Lower lobe of right lung (tissue), 2 donors: ENCODE measurements at places on chromosomes 5 and 9. TPM values are rescaled to one million over a fixed set of nuclear protein-coding genes. Genes with fewer than 3 reads are reported as not detected.

The NR4A3 gene
- 1.7 TPM for total RNA-seq

The TMEM38B gene
- 10.9 TPM for total RNA-seq

The OCLN gene
- 121 TPM for total RNA-seq

The CREB3 gene
- 28.1 TPM for total RNA-seq

The NUTM2G gene
- not detected for total RNA-seq

The FAXDC2 gene
- total RNA-seq: 72.7 TPM

The MARCOL gene
- total RNA-seq: not detected

The AUH gene
- total RNA-seq: 17.3 TPM

The APBA1 gene
- total RNA-seq: 4.3 TPM

The TGFBR1 gene
- 78.8 TPM for total RNA-seq

The OR1J2 gene
- total RNA-seq: not detected

DNA sequence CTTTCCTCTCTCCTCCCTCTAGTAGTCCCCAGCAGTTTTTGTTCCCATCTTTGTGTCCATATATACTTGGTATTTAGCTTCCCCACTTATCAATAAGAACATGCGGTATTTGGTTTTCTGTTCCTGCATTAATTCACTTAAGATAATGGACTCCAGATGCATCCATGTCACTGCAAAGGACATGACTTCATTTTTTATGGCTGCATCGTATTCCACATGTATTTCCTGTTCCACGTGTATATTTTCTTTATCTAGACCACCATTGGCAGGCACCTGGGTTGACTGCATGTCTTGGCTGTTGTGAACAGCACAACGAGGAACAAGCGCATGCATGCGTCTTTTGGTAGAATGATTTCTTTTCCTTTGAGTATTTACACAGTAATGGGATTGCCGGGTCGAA lies 6.2 kb downstream of the ZNF79 start:
- no peak overlapping the region for H3K27ac ChIP-seq
- no peaks in the 10 kb centered on the region for H3K27me3 ChIP-seq
- no peak for DNase-seq
- peaks cover 19% of the 10 kb centered on the region for H3K4me1 ChIP-seq
- peaks cover 55% of the 10 kb centered on the region for H3K36me3 ChIP-seq
- H3K4me3 ChIP-seq: no peak overlapping the region

- H3K4me3 ChIP-seq: no peak overlapping the region
- no peak for DNase-seq
- no peaks in the 10 kb centered on the region for H3K36me3 ChIP-seq
- H3K27ac ChIP-seq: no peak overlapping the region
- H3K27me3 ChIP-seq: no peaks in the 10 kb centered on the region
These were observed 205.4 kb downstream of the SNX18 start for GRCh38 chr5:54722846-54723433.

DNA sequence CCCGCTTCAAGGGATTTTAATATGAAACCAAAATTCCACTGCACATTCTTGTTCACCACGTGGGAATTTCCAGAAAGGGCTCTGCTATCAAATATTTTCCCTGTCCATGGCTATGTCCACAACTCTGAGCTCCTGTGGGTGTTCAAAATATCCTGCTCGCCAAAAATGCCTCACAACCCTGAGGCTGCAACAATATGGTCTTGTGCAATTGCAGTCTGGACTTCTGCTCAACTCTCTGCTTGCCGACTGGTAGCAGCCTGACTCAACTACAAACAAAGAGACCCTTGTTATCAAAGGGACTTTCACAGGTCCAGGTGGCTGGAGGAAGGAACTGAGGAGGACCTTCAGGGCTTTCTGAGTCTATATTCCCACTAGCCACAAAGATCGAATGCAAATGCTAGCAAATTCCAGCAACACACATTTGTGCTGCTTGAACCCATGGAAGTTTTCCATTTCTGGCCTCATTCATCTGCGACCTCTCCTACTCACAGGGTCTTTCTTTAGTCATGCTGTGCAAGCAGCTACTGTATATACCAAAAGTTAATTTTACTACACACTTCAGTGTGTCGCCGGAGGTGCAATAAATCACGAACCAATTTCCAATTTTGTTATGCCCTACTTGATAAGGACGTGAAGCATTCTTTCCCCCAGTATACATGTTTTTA lies 169.2 kb upstream of the SLC30A5 start:
- H3K27me3 ChIP-seq: no peaks in the 10 kb centered on the region
- no peak overlapping the region for H3K27ac ChIP-seq
- no peaks in the 10 kb centered on the region for H3K36me3 ChIP-seq
- no peak for DNase-seq
- H3K4me1 ChIP-seq: no peaks in the 10 kb centered on the region
- no peak overlapping the region for H3K4me3 ChIP-seq

DNA sequence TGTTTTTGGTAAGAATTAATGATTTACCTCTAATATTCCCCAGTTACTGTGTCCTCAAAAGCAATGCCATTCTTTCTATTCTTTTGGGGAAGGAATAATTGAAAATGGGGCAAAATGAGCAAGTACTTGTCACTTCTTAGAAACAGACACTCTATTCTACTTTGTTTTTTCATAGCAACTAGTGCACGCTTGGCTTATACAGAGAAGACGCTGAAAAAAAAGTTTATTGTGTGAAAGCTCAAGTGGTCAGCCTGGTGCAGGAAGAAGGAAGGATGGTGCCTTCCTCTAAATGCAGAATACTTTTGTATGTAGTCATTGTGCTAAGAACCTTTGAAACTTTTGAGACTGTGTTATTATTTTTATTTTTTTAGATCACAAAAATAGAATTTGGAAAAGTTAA lies 29.6 kb downstream of the ANKDD1B start:
- H3K4me3 ChIP-seq: no peak overlapping the region
- no peaks in the 10 kb centered on the region for H3K36me3 ChIP-seq
- H3K4me1 ChIP-seq: no peaks in the 10 kb centered on the region
- DNase-seq: no peak

DNA sequence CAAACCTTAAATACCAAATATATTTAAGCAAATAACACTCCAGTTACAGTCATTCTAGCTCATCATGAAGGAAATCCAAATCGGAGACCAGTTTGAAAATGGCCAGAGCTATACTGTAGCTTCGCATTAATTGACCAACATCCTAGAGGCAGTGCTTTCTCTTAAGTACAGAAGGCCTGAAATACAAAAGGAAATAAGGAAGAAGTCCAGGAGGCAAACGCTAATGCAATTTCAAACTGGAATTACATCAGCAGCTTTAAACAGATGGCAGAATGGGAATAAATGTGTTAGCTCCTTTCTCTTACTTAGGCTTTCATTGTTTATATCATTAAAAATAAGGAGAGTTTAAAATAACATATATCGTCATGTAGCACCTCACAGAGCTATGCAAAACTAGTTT lies 197.0 kb downstream of the SEC61B start:
- H3K36me3 ChIP-seq: no peaks in the 10 kb centered on the region
- no peak overlapping the region for H3K27ac ChIP-seq

DNA sequence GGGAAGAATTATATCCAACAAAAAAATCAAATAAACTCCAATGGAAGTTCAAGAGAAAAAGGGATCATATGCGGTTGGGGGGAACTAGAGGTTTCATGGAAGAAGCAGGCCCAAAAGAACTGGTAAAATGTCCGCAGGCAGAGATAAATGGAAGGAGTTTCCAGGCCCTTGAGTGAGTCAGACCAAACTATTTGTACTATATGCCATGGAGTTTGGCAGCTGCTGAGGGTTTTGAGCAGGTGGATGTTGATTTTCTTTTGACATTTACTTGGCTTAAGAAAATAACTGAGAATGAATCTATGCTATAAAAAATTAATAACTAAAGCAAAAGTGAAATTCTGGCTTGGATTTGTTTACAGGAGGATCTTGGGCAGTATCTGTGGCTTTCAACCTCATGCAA lies 33.7 kb downstream of the MINAR2 start:
- H3K4me3 ChIP-seq: no peak overlapping the region
- H3K36me3 ChIP-seq: no peaks in the 10 kb centered on the region
- H3K27me3 ChIP-seq: no peaks in the 10 kb centered on the region
- DNase-seq: no peak

- no peaks in the 10 kb centered on the region for H3K27me3 ChIP-seq
- no peak overlapping the region for H3K4me3 ChIP-seq
- no peaks in the 10 kb centered on the region for H3K36me3 ChIP-seq
- no peak for DNase-seq
- no peak overlapping the region for H3K27ac ChIP-seq
- H3K4me1 ChIP-seq: no peaks in the 10 kb centered on the region
These were observed 184.2 kb downstream of the EFNA5 start for GRCh38 chr5:107486489-107486888.

DNA sequence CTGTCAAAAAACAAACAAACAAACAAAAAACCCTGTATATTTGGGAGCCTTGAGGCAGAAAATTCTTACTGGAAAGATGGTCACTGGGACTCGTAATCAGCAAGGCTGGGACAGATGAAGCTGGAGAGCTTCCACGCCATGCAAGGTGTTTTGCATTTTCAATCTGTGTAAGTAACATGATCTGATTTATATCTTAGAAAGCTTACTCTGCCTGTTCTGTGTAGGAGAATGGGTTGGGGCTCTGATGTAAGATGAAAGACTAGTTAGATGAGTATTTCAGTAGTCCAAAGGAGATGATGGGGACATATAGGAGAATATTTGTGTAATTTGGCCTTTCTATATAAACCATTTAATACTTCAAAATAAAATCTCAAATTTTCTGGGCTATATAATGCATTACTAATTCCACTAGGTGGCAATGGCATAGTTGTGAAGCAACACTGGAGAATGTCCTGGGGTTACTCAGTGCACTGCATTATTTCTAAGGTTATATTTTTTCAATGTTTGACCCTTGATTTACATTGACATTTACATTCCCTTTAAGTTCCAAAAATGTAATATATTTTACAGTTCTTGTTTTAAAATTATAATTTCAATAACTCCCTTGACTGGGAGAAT lies 21.9 kb upstream of the FSD1L start:
- H3K4me3 ChIP-seq: no peak overlapping the region
- H3K4me1 ChIP-seq: no peaks in the 10 kb centered on the region
- H3K27me3 ChIP-seq: no peaks in the 10 kb centered on the region
- no peak overlapping the region for H3K27ac ChIP-seq
- no peak for DNase-seq

GRCh38 chr9:130010151-130010988 lies 32.6 kb downstream of the FNBP1 start:
- no peak overlapping the region for H3K4me3 ChIP-seq
- no peak for DNase-seq
- no peak overlapping the region for H3K27ac ChIP-seq
- no peaks in the 10 kb centered on the region for H3K27me3 ChIP-seq
- no peaks in the 10 kb centered on the region for H3K36me3 ChIP-seq

GRCh38 chr5:6752236-6752635 lies 39.0 kb downstream of the TENT4A start:
- DNase-seq: no peak
- H3K4me1 ChIP-seq: no peaks in the 10 kb centered on the region
- no peak overlapping the region for H3K4me3 ChIP-seq
- H3K27ac ChIP-seq: no peak overlapping the region

GRCh38 chr5:76576450-76576849 lies 46.8 kb downstream of the F2RL2 start:
- H3K4me3 ChIP-seq: no peak overlapping the region
- DNase-seq: no peak
- H3K27me3 ChIP-seq: no peaks in the 10 kb centered on the region

DNA sequence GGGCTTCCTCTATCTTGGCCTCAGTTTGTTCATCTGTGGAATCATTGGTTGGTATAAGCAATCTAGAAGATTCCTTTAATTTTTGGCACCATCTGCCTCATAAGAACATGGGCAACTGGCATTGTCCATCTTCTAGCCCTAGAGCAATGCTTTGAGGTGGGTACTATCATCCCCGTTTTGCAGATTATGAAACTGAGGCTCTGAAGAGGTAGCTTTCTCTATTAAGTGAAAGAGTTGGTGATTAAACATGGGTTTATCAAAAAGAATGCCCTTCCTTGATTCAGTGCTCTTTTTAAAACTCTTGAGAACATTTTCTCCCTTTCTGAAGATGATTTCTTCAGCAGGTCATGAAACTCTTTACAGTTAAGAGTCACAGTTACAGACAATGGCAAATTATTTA lies 42.4 kb upstream of the TGFBR1 start:
- no peak for DNase-seq
- peaks cover 30% of the 10 kb centered on the region for H3K4me1 ChIP-seq
- no peaks in the 10 kb centered on the region for H3K36me3 ChIP-seq
- H3K4me3 ChIP-seq: no peak overlapping the region

GRCh38 chr5:132962429-132963021 lies 909 bp downstream of the AFF4 start:
- peaks cover 36% of the 10 kb centered on the region for H3K4me1 ChIP-seq
- DNase-seq: no peak
- H3K4me3 ChIP-seq: peak overlapping the region; percentile 81
- H3K27me3 ChIP-seq: no peaks in the 10 kb centered on the region

DNA sequence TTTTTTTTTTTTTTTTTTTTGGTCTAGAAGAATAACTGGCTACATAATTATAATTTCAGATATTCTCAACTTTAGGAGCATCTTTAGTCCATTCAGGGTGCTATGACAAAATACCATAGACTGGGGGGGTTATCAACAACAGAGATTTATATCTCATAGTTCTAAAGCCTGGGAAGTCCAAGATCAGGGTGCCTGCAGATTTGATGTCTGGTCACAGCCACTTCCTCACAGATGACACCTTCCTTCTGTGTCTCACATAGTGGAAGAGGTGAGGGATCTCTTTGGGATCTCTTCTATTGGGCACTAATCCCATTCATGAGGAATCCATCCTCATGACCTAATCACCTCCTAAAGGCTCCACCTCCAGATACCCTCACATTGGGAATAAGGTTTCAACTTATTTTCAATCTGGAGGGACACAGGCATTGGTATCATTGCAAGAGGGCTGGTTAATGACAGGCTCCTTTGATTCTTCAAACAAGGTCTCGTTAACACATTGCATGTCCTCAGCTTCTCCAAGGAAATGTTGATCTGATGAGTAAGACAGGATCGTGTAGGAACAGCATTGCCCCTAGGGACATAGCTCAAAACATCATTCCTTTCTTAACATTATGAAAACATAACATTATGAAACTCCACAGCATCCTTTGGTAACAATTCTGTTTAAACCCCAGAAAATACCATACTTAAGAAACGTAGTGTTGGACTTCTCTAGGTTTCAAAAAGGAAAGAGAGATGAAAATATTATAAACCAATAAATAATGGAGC lies 372.4 kb downstream of the SEMA5A start:
- no peaks in the 10 kb centered on the region for H3K4me1 ChIP-seq
- H3K27me3 ChIP-seq: no peaks in the 10 kb centered on the region
- no peak overlapping the region for H3K27ac ChIP-seq
- H3K4me3 ChIP-seq: no peak overlapping the region
- H3K36me3 ChIP-seq: no peaks in the 10 kb centered on the region

- no peaks in the 10 kb centered on the region for H3K36me3 ChIP-seq
- no peak overlapping the region for H3K4me3 ChIP-seq
These were observed 158.9 kb downstream of the RMI1 start for GRCh38 chr9:84139296-84140070.

GRCh38 chr9:128626181-128626580 lies 30.5 kb downstream of the DYNC2I2 start:
- H3K27ac ChIP-seq: no peak overlapping the region
- H3K4me3 ChIP-seq: no peak overlapping the region
- DNase-seq: peak; percentile 22
